ENCODE measurements at places on chromosomes 7 and 10.

GRCh38 chr10:104029521-104029860 lies 56.2 kb downstream of the COL17A1 start:
- no peak for DNase-seq

DNA sequence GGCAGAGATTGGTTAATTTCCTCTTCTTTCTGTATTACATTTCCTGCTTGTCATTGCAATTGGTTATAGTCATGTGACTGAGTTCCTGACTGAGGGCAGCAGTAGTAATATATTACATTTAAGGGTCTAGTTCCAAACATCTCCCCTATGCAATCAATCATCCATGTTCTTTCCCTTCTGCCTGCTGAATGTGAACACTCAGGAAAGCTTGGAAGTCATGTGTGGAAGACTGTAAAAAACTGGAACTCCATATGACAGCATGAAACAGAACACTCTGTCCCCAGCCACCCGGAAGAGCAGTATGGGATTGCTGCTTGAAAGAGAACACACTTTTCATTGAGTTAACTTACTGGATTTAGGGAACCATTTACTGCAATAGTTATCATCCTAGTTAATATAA lies 459.7 kb upstream of the SEMA3A start:
- no peak for DNase-seq

DNA sequence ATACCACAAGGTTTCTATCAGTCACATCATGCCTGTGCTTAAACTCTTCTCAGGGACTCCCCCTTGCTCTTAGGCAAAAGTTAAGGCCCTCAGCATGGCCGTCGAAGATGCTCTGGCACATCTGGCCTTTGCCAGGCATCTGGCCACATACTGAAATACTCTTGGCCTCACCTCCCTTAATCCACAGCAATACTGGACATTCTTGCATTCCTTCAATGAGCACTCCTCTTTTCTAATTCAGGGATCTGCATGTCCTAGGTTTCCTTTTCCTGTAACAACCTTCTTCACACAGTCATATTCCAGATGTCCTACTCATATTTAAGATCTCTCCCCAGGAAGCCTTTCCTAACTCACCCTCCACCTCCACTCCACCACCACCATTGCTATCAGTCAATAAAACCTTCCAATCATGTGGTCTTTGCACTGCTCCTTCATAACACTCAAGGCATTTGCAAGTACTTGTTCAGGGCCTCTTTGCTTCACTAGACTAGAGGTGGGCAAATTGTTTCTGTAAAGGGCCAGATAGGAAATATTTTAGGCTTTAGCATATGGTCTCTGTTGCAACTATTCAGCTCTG lies 216.6 kb downstream of the KCNMA1 start:
- no peak for DNase-seq

- DNase-seq = peak; percentile 15
These were observed 35.2 kb downstream of the GBF1 start for GRCh38 chr10:102280397-102281101.

DNA sequence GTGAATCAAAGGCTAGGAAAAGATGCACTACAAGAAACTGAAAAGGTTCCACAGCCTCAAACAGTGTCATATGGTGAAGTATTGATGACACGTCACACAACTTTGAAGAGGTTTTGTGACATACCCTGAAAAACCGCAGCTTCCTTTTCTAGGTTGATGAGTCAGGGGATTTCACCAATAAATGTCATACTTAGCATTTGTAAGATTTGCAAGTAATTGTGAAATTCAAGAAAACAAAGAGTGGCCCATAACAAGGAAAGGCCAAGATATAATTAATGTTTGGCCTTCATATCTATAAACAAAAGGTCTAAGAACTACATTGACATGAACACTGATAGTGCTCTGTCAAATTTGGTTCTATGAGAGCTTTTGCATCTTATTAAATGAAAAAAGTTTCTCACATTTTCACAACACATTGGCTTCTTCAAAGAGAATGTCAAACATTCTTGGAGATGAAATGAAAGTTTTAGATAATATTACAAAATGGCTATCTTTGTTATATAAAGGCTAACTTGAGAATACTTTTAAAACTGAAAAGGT lies 62.0 kb upstream of the NAMPT start:
- DNase-seq = no peak

DNA sequence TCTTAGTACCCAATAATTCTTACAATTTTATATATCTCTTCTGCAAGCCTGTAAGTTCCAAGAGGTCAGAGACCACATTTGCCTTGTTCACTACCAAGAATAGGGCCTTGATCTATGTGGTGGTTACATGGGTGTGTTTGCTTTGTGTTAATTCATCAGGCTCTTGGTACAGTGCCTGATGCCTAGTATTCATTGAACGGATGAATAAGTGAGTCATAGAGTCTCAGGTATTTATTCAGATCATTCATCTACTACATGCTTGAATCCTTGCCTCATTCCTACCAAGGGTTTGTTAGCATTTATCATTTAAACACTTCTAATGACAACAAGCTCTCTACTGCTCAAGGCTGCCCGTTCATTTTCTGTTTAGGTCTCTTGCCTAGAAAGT lies 11.3 kb upstream of the SGPL1 start:
- no peak for DNase-seq

- no peak for DNase-seq
These were observed 15.3 kb downstream of the TPK1 start for GRCh38 chr7:144820552-144820951.

- peak; percentile 59 for DNase-seq
These were observed 352.0 kb downstream of the PCLO start for GRCh38 chr7:82810558-82811259.

- DNase-seq = no peak
These were observed 68.1 kb downstream of the PODXL start for GRCh38 chr7:131488361-131488760.

DNA sequence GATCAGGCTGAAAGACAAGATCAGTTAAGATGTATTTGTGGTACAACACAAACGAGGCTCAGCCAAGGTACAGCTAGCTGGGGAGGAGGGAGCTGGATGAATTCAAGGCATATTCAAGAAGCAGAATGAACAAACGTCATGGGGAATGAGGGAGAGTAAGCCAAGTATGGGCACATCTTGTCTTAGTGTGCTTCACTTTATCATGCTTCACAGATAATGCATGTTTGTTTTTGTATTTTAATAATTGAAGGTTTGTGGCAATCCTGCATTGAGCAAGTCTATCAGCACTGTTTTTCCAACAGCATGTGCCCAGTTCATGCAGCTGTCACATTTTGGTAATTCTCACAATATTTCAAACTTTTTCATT lies 135.4 kb downstream of the HIBADH start:
- DNase-seq = no peak
